CD8-positive, alpha-beta memory T cell (primary cell): ENCODE measurements at places on chromosomes 16 and 17. TPM values are rescaled to one million over a fixed set of nuclear protein-coding genes. Genes with fewer than 3 reads are reported as not detected.
A peak's percentile ranks its signal among the peaks of the same experiment; 100 is the strongest.

Gene ACSM3
- 7.3 TPM for total RNA-seq

Gene ASPHD1
- 1.7 TPM for total RNA-seq

Gene GAS2L2
- not detected for total RNA-seq

Gene NPTX1
- total RNA-seq = 0.93 TPM

Gene ZNF232
- 22.9 TPM for total RNA-seq

DNA sequence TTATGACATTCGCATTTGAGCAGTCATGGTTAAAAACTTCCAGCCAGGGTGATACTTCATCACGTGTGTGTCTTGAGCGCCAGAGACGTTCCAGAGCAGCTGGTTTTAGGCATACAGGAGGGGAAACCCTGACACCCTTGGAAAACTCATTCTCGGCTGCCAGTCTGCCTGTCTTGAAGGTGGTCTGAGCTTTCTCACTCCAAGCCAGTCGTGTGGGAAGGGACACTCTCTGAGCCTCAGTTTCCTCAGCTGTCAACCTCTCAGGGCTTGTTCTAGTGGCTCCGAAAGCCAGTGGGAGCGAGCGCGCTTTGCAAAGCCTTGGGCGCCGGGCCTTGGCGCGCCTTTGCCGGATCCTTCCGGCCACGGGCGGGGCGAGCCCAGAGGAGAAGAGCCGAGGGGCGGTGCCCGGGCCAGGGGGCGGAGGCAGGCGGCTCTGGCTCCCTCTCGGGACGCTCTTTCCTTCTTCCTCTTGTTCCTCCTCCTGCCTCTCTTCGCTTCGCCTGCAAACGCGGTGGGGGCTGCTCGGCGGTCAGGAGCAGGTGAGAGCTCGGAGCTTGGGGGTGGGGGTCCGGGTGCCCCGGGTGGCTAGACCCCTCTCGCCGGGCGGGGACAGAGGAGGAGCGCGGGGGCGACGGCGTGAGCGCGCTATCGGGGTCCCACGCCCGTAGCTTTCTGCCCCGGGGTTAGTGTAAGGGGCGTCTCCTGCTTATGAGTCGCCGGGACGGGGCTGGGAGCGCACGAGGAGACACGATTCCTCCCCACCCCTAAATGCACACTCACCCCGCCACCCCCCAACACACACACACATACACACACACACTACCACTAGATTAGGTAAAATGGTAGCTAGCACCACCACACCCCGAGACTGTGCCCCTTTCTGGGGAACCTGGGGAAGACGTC lies at the start of gene LDAF1:
TSS of gene LDAF1 (plus strand) at position 467 of the 903 bp plus-strand sequence. CDS start 2,509 bp downstream, outside the sequence.
- peak; percentile 79 for DNase-seq
- H3K4me3 ChIP-seq = peak within 1 kb of the TSS; percentile 88
- no peaks in the 10 kb centered on the region for H3K27me3 ChIP-seq

DNA sequence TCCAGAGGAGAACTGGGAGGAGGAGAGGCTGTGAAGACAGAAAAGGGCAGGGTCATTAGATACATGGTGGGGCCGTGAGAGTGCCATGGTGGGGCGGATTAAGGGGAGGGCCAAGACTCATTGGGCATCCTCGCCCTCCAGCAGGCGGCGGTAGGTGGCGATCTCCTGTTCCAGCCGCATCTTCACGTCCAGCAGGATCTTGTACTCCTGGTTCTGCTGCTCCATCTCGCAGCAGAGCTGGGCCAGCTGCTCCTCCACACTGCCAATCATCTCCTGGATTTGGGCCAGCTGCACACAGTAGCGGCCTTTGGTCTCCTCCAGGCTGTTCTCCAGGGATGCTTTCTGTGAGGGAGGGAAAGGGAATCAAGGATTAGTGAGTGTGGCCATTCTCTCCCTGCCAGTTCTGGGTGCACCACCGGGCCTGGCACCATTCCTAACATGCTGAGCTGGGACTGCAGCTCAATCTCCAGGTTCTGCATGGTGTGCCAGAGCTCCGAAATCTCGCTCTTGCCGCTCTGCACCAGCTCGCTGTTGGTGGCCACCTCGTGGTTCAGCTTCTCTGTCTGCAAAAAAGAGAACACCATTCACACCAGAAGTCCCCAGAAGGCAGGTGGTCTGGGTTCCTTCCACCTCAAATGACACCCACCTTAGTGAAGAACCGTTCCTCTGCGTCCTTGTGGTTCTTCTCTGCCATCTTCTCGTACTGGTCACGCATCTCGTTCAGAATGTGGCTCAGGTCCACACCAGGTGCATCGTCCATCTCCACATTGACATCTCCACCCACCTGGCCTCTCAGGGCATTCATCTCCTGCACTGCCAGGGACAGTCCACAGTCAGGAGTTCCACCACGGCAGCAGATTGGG lies 129.0 kb downstream of the CCDC144A start:
- no peak overlapping the region for H3K27ac ChIP-seq
- no peak overlapping the region for H3K4me3 ChIP-seq
- H3K36me3 ChIP-seq = no peaks in the 10 kb centered on the region
- no peaks in the 10 kb centered on the region for H3K4me1 ChIP-seq

- H3K36me3 ChIP-seq = no peaks in the 10 kb centered on the region
- H3K4me1 ChIP-seq = no peaks in the 10 kb centered on the region
- no peak overlapping the region for H3K27ac ChIP-seq
These were observed 220.0 kb downstream of the ZNF423 start for GRCh38 chr16:49635591-49636581.

- H3K27me3 ChIP-seq = no peaks in the 10 kb centered on the region
- no peak overlapping the region for H3K27ac ChIP-seq
- H3K36me3 ChIP-seq = no peaks in the 10 kb centered on the region
- no peak overlapping the region for H3K4me3 ChIP-seq
- peaks cover 22% of the 10 kb centered on the region for H3K4me1 ChIP-seq
- no peak for DNase-seq
These were observed 17.1 kb downstream of the RAI1 start for GRCh38 chr17:17698371-17698770.

GRCh38 chr16:1082266-1082951 lies 9.9 kb downstream of the SSTR5 start:
- H3K4me3 ChIP-seq = no peak overlapping the region
- no peak overlapping the region for H3K27ac ChIP-seq
- no peaks in the 10 kb centered on the region for H3K4me1 ChIP-seq

DNA sequence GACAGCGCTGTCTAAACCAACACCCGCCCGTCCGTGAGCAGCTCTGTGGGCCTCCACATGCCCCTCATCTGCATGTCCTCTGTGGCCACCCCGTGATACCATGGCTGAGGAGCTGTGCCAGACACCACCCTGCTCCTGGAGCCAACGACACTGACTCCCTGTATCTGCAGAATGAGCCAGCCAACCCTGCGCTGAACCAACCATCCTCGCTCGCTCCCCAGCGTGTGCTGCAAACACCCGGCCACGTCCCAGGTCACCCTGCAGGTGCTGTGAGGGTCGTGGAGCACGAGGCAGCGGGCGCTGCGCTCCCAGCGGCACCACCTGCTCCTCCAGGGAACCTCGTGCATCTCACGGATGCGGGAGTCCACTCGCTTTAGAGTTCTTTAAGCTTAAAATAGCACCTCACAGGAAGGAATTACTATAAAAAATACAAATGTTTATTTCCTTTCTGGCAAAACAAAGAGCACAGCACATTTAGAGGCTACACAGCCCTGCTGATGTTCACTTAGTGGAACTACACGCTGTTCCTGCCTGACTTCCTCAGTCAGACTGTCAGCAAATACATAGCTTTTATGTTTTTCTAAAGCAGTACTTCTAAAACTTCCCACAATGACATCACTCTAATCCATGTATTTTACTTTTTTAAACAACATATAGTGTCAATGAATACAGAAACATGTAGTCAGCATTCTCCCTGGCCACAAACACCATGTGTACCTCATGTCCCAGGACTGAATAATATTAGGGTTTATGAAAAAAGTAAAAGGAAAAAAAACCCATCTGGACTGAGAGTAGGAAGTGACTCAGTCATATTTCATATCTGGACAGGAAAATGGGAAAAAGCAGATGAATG lies 43.5 kb downstream of the MAP1LC3B start:
- no peaks in the 10 kb centered on the region for H3K27me3 ChIP-seq
- no peaks in the 10 kb centered on the region for H3K36me3 ChIP-seq
- no peak overlapping the region for H3K27ac ChIP-seq
- no peak for DNase-seq

DNA sequence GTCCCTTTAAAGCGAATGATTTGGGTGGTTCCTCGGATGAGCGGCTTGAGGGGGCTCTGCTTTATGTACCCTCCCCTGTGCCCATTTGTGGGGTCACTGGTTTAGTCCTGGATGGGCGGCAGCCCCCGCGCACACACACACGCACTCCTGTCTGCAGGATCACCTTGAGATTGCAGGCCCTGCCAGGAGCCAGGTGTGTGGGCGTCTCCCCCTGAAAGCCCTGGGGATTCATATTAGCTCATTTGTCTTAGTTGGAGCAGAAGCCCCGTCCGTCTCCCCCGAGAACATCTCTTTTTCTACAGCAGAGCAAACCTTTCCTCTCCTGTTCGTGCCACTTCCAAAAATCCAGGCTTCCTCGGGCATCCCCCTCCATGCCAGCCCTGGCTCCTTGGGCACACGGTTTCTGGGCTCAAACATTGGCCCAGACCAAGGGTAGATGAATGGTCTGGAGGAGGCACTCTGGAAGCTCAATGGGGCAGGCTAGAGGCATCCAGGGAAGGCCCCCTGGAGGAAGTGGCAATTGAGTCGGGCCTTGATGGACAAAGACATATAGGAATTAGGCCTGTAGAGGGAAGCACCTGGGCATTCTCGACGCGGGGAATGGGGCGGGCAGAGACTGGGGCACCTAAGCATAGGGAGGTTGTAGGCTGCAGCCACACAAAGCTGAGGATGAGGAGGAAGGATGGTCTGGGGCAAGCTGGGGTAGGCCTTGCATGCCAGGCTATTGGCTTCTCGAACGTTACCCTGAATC lies 218.5 kb upstream of the GSE1 start:
- no peaks in the 10 kb centered on the region for H3K36me3 ChIP-seq
- no peak for DNase-seq
- H3K27me3 ChIP-seq = no peaks in the 10 kb centered on the region
- no peaks in the 10 kb centered on the region for H3K4me1 ChIP-seq
